Activated CD4-positive, CD25-positive, alpha-beta regulatory T cell (primary cell): ENCODE measurements at places on chromosomes 12 and 14.

GRCh38 chr14:30874999-30875787 is 834 bp downstream of the COCH start:
- DNase-seq = no peak

DNA sequence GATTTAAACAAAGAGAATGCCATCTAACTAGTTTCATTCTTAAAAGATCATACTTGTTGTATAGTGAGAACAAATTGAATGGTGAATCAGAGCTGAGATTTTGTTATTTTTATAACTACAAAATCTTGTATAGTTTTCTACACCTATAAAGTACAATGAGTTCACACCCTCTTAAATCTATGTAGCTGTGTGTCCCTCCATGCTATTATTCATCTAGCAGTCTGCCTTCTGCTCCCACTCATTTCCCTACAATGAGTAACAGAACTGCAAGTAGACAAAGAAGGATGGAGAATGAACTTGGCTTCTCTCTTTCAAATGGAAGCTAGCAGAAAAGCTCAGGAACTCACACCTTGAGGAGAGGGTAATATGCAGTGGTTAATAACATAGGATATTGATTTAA is 7.1 kb downstream of the IFNG-AS1 start:
- DNase-seq = no peak

- no peak for DNase-seq
Observed at GRCh38 chr14:79576424-79576823, 634.9 kb downstream of the DIO2 start.

GRCh38 chr12:69837657-69838415 is 12.8 kb downstream of the MYRFL start:
- no peak for DNase-seq

- no peak for DNase-seq
Observed at GRCh38 chr12:28086521-28087155, 103.6 kb upstream of the CCDC91 start.

- DNase-seq = no peak
Observed at GRCh38 chr12:110656071-110656655, 32.8 kb downstream of the HVCN1 start.

DNA sequence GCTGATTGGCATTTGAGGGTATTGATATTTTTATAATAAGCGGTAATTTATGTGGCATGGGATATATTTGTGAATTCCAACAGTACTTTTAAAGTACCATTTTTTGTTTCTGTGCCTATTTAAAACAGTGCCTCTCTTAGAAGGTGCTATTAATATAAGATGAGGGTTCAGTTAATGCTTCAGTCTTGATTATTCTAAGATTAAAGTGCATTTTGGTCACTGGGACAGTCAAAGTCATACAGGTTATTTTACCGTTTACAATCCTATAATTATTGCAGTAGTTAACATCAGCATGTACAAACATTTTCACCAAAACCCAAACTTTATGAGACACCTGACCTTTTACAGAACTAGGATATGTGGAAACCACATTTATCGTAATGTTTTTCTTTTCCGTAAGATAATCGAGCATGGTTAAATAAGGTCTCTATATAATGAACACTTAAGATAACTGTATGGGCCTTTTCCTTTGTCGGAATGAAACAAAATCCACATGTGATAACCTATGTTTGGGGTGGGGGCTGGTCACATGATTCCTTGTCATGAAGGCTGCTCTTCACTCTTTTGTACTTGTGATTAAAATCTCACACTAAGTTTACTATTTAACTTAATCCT is 37.7 kb upstream of the DNM1L start:
- no peak for DNase-seq

DNA sequence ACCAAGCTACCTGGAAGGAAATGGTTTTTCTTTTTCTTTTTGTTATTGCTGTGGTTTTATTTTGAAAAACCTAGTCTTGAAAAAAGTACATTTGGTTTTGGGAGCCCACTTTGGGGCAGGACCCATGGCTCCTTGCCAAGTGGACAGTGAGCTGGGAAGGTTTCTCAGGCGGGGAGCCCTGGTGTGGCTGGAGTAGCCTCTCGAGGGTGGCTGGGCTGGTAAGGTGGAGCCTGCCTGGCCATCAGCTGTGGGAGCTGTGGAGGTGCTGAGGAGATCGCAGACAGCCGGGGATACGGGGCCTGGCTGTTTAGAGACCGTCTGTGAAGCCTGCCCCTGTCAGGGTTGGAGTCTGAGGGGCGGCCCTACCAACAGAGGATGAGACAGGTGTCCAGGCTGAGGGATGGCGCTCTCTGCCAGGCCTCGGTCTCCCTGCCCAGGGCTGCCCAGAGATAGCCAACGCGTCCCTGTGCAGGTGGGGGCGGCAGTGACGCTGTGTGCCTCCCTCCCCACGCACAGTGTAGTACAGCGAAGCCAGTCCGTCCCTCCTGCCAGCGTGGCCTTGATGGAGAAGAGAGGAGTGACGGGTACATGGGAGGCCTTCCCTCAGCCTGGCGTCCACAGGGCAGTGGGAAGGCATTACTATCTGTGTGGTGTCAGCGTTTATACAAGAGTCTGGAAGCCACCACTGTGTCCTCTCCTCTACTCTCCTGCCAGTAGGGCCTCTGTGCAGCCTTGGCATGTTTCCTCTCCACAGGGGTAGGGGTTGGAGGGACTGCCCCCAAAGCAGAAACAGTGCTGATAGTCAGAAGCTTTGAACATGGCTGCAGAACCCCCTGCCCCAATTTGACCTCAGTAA is 5.9 kb downstream of the RIN3 start:
- DNase-seq = no peak

- no peak for DNase-seq
Observed at GRCh38 chr14:22305607-22306006, 283.4 kb downstream of the DAD1 start.

DNA sequence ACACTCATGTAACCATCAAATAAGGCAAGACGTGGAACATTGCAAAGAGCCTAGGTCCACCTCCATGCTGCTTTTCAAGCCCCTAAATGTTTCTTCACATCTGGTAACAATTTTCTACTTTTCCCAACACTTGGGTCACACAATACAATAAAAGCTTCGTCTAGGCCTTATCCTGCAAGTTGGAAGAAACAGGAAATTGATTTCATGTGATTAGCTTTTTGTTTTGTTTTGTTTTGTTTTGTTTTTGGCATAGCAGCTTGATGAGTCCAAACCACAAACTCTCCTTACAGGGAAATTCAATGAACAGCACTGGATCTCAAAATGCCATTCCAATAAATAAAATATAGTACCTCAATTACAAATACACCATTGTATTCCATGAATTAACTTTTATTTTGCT is 19.3 kb downstream of the TAS2R50 start:
- DNase-seq = no peak

DNA sequence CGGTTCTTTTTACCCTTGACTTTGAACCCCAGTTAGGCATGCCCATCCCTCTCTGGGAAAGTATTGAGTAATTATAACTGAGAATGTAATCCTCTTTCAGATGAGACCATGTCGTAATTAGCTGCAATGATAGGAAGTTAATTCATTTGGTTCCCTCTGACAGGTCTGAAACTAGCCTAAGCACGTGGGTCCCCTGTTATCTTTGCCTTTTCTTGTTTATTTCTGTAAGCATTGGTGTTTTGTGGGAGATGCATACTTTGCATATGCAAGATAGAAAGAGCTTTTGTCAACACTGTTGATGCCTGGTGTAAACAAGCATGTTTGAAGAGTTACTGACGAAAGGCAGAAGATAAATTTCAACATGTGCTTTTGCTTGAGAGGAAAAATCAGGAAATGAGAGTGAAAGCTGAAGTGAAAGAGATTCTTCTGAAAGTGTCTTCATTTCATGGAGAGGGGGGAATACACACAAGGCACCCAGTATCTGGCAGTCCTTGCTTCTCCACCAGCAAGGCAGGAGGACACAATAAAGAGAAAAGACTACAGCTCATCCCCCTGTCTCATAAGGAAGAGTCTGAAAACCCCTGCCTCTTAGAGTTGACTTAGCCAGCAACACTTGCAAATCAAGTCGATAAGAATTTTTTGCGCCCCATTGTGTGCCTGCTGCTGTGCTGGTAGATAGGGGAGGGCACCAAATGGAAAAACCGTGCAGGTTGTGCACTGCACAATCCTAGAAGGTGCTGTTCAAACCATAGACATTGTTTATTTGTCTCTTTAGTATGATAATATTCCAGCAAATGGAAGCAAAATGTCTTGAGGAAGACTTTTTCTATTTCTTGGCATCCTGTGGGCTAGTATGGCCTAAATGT is 77.8 kb downstream of the SLC24A4 start:
- DNase-seq = no peak
